NCI-H2029 (cell line): ENCODE measurements at places on chromosomes 1 and 21.
A peak's percentile ranks its signal among the peaks of the same experiment; 100 is the strongest.

DNA sequence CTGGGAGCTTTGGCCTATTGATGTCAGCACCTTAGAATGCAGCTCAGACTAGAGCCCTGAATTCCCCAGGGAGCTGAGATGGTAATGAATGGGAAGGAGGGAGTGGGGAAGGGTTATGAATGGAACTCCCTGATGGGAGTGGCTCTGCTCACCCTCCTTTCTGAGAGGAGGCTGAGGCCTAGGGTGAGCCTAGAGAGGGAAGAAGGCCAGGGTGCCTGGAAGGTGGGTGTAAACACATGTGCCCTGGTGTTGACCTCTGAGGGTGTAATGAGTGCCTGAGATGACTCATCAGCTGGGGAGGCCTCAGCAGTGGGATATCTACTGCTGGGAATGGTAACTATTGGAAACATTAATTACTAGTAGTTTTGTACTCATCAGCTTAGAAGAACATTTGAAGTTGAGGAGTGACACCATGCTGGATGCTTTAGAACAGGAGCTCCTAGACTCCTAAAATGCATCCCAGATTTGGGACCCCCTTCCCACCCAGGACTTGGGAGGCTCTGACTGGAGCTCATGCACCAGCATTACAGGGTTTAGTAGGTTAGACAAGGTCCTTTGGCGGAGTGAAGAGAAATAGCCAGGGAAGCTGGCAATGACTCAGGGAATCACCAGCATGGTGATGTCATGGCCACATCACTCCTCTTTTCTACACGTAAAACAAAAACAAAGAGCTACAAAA, 16.0 kb upstream of the PIGV start:
- DNase-seq, result peak; percentile 6

GRCh38 chr1:225422795-225423517, 4.9 kb downstream of the LBR start:
- DNase-seq, result no peak

DNA sequence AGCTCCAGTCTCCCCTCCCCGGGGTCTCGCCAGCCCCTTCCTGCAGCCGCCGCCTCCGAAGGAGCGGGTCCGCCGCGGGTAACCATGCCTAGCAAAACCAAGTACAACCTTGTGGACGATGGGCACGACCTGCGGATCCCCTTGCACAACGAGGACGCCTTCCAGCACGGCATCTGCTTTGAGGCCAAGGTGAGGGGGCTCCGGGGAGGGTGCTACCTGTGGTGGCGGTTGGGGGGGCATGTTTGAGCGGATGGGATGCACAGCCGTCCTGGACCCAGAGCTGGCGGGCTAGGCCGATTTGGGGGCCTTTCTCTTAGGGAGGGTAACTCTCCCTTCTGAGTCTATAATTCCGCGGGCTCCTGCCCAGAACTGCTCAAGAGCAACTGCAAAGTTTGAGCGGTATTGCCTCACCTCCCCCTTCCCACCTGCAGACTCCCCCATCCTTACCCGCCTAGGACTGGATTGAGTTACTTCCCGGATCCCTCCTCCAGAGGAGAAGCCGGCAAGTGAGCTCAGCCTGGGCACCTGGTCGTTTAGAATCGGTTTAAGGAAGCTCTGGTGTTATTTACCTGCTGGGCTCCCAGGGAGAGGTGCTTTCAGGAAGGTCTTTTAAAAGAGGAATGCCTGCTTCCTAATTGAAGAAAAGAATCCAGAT, 730 bp downstream of the NOS1AP start:
- DNase-seq, result peak; percentile 29

DNA sequence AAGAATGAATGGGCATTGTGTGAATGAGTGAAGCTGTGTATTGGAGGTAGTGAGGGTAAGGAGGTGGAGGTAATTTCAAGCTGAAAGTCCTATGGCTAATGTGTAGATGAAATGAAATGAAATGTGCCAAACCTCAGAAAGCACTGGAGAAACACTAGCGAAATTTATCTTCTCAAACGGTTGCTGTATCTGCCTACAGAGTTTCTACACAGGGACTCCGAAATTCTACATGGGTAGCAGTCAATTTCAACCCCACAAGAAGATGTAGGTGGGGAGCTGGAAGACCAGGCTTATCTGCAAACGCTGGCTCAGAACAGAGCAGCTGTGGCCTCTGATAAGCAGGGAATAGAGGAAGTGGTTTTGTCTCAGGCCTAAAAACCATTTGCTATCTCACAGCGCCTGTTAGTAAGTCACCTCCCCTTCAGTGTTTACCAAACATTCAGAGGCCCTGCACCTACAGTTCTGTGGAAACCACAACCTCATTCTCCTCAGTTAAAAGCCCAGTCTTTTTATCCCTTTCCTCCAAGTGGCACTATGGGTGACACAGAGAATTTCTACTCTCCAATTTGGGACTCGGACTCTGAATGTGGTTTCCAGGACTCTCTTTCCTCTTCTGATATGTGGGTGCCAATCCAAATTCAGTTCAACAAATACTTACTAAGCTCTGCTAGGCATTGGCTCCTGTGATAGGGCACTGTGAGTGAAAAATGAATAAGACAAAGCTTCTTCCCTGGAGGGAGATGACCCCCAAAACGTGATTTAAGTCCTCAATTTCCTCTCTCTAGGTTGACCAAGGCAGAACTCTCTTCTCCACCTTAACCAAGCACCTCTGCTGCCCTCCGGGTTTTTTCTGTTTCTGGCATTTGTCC, 17.2 kb upstream of the SLAMF6 start:
- DNase-seq, result no peak

DNA sequence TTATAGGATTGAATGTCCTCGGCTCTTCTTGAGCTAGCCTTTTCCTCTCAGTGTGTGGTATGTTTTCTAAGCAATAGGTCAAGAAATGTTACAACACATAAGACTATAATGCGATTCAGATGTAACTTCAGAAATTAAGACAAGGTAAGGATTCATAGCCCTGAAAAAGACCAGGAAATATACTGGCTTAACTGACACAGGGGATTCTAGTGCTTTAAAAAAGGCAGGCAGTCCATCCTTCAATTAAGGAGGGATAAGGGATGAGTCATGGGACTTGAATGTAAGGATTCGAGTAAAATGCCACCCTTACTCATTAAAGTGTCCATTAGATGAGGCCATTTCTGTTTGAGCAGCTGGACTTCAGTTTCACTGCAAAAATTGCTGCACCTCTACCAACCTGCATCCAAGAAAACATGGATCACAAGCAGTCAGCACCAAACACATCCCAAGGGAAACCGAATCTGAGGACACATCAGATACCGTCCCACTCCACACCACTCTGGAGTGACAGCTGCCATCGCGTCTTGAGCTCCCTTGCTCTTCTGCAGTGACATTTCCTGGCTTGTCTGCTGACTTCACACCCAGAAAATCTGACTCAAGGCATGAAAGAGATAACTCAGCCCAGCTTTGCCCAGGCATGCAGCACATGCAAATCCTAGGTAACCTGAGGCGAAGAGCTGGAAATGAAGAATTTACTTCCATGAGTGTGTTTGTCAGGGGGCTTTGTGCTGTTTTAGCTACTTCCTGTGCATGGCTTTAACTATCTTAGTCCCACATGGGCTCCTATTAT, 37.8 kb downstream of the NGF start:
- DNase-seq, result no peak

GRCh38 chr21:29030909-29031308, 6.4 kb downstream of the USP16 start:
- DNase-seq, result no peak

GRCh38 chr1:36100376-36100775, 11.7 kb downstream of the ADPRS start:
- DNase-seq, result no peak

- no peak for DNase-seq
Measured at GRCh38 chr1:235939480-235939775, 72.7 kb upstream of the LYST start.

- DNase-seq, result no peak
Measured at GRCh38 chr1:53349369-53349835, 21.5 kb upstream of the LRP8 start.

- DNase-seq, result no peak
Measured at GRCh38 chr1:97084546-97084945, 363.0 kb downstream of the PTBP2 start.

GRCh38 chr1:11028018-11028417, 15.6 kb downstream of the TARDBP start:
- no peak for DNase-seq

DNA sequence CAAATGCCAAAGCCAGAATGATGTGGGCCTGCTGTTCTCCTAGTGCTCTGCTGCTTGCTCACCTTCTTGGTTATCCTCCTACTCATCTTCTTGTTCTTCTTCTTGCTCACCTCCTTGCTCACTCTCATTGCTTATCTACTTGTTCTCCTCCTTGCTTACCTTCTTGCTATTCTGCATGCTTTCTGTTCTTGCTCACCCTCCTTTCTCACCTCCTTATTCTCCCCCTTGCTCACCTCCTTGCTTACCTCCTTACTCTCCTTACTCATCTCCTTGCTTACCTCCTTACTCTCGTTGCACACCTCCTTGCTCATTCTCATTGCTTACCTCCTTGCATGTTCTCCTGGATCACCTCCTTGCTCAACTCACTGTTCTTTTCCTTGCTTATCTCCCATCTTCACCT, at the start of gene OR14I1:
Gene OR14I1 (minus strand): TSS at position 53 of the 400 bp plus-strand sequence.
- no peak for DNase-seq

GRCh38 chr1:230821346-230821745, 47.0 kb downstream of the C1orf198 start:
- no peak for DNase-seq

DNA sequence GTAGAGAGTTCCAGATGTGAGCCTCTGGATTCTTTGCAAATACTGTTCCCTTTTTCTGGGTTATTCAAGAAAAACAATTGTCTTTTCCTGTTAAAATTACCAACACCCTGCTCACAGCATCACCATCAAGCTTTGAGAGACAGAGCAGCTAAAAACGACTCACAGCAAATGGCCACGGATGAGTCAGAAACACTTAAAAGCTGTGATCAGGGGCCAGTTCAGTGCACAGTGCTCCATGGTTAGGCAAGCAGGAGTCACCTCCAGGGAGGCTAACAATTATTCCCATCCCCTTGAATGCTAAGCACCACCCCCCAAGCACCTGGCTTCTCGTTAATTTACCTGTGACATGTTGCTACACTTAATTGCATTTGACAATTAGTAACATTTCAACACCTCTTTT, 128.4 kb upstream of the CAMK1G start:
- no peak for DNase-seq

- DNase-seq, result no peak
Measured at GRCh38 chr21:24824209-24824608, 783.1 kb downstream of the MRPL39 start.

DNA sequence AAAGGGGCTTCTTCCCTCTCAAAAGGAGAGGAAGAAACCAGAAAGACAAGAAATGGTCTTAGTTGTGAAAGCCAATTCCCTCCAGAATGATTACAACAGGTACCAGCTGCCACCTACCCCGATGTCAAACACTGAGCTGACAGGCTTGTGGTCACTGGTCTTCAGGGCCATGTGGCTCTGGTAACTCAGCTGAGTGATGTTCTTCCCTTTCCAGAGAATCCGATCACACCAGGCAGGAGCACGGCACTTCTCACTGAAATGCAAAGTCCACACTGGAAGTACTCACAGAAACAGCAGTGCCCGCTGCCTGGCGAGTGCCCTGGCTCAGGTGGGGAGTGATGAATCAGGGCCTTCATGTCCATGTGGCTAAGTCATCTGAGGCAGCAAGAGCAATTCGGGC, 18.7 kb upstream of the MTF1 start:
- no peak for DNase-seq

- peak; percentile 25 for DNase-seq
Measured at GRCh38 chr1:226063224-226063976, 884 bp downstream of the H3-3A start.

DNA sequence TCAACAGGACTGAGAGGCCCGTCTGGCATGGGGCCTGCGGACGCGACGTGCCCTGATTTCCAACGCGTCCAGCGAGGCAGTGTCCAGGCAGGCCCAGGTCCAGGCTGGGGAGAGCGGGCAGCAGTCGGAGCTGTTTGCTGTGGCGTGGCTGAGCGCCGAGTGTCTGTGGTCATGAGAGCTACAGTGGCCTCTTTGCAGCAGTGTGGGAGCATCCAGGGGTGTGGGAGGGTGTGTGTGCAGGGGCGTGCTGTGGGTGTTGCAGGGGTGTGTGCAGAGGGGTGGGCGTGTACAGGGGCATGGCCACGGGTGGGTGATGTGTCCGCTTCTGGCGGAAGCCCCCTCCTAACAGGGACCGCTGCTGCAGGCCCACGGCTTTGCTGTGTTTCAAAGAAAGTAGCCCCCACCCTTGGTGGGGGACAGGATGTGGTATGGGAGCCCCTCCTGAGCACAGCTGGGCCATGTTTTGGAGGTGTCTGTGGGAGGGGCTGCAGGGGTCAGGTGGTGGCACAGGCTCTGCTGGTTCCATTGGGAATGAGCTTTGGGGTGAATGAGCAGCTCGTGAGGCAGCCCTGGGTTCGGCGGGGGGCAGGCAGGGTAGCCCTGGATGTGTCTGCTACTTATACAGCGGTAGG, 17.7 kb downstream of the PLCH2 start:
- no peak for DNase-seq

GRCh38 chr1:91764471-91765115, 121.4 kb downstream of the TGFBR3 start:
- no peak for DNase-seq

DNA sequence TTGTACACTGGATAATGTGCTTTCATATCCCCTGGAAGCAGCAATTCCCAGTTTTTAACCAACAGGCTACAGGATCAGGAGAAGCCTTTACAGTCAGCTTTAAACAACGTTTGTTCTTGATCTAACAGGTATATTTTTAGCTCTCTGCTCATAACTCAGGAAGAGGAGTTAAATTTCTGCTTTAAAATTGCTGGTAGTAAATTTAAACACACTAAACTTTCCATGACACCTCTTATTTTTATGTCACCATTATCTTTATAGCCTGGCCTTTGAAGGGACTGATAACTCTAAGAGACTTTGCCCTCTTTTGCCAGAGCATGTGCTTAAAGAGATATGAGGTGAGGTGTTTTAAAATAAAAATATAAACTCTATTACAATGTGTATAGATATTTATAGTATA, 119.6 kb upstream of the BRINP3 start:
- DNase-seq, result no peak

- no peak for DNase-seq
Measured at GRCh38 chr1:207455183-207455754, 1.1 kb downstream of the CR2 start.

GRCh38 chr1:198771563-198772153, 132.8 kb downstream of the PTPRC start:
- no peak for DNase-seq

GRCh38 chr1:196449460-196449859, 158.8 kb downstream of the KCNT2 start:
- no peak for DNase-seq

DNA sequence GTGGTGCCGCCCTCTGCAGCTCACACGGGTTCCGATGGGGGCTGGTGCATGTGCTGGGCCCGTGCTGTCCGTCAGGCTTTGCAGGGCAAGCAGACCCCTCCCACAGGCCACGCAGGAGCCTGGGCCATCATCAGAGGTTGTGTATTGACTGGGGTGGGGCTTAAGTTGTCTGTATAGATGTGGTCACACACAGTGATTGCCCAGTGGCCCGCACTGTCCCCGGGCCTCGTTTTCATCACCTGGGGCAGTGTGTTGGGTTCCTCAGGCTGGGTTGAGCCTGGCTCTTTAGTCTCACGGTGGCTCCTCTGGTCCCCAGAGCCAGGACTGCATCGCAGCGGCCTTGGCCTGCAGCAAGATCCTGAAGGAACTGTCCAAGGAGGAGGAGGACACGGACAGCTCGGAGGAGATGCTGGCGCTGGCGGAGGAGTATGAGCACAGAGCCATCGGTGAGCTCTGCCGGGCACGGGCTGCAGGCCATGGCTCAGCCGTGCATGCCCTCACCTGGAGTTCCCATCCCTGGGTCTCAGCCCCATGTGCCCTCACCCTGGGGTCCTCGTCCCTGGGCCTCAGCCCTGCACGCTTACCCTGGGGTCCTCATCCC, 44.1 kb downstream of the TRPM2 start:
- no peak for DNase-seq
